Substantia nigra (tissue), 51 donors: ENCODE measurements at places on chromosomes 2 and 18.

GRCh38 chr2:30949435-30949834 lies 142.2 kb upstream of the CAPN13 start:
- DNase-seq = no peak

GRCh38 chr18:8654503-8655451 lies 45.5 kb downstream of the RAB12 start:
- DNase-seq = no peak

- DNase-seq = no peak
These were observed 443.0 kb upstream of the RGPD4 start for GRCh38 chr2:107383691-107384090.

GRCh38 chr18:26429535-26430226 lies 118.7 kb downstream of the KCTD1 start:
- DNase-seq = no peak

GRCh38 chr2:9238591-9239326 lies 32.1 kb downstream of the ASAP2 start:
- no peak for DNase-seq

DNA sequence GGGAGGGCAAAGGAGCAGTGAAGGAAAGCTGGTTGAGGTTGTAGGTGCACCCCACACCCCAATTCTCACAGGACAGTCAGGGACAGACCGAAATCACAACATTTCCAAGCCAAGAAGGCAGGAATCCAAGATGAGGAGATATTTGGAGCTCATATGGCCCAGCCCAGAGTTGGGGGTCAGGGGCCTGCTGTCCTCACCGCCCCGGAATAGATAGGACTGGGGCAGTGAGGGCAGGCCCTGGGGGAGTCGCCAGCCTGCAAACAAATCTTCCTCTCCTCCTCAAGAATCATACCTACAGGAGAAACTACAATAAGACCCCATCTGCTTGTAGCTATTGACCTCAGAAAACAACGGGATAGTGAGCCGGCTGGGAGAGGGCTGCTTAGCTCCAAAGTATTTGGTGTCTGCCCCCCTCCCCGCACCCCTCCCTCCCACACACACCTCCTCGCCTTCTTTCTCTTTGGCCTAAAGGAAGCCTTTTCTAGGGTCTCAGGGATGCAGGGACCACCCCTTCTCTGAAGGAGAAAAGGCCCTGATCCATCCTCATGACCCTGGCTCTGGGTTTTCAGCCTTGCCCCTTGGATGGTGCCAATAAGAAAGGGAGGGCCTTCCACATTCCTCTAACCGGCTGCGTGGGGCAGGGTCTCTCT lies 3.8 kb downstream of the EN1 start:
- no peak for DNase-seq

DNA sequence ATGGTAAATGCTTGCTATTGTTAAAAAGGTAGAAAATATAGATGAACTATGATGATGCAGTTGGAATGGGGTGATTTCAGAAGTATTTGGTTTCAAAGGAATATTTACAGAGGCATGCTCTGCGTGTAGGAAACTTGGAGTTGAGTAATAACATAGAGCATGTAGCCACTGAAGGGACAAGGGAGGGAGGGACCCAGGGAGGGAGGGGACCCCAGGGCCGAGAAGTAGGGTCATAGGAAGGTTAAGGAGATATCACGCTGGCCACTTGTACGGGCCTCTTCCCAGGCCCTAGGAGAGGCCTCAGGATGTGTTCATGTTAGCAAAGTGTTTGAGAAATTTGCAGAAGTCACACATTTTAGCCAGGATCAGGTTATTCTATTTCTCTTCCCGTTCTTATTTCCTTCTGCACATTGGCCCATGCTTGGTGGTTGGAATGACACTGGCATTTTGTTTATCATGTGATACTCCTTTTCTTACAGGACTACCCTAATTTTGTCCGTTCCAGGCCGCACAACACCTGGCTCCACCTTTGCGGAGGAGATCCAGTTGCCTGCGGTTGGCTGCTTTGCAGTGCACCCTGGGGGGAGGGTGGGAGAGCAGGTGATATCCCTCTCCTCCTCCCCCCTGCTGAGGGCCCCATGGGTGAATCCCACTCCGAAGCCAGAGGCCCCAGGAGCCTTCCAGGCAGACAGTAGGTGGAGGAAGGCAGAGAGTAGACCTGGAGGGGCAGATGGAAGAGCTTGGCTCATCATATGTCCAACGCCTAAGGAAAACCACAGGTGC lies 16.9 kb upstream of the ACKR3 start:
- DNase-seq = no peak

DNA sequence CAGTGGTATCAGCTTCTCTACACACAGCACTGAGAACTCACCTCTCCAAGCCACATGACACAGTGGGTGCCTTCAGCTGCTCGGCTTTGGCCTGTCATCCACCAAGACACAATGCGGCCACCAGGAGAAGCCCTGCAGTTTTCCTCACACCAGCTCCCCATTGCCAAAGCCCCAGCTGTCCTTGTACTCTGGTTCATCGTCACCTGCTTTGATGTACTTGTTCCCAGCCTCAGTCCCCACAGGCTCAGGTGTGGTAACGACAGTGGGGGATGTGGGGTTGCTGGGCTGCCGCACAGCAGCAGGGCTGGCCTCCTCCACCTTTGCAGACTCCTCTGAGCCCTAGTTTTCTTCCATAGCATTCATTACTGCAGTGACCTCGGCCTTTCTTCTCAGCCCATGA lies 387.3 kb downstream of the MEIS1 start:
- DNase-seq = no peak

- DNase-seq = no peak
These were observed 5.0 kb downstream of the HPCAL1 start for GRCh38 chr2:10307561-10308156.

- DNase-seq = no peak
These were observed 35.1 kb downstream of the SLC4A3 start for GRCh38 chr2:219662566-219662965.

DNA sequence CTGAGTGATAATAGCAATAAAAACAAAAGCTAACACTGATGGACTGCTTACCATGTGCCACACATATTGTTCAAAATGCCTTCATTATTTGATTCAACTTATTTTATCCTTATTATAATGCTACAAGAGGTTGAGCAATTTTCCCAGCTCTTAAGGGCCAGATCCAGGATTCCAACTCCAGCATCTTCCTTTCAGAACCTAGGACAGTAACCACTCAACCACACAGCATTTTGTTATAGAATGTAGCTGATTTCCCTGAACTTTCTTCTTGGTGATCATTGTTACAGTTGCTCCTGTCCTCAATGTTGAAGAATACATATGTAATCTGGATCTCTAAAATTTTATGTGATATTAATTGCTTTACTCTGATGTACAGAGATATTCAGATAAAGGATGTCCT lies 341.7 kb downstream of the PIK3C3 start:
- no peak for DNase-seq

- no peak for DNase-seq
These were observed 18.6 kb upstream of the VPS4B start for GRCh38 chr18:63440881-63441280.

GRCh38 chr2:16911746-16912145 lies 246.1 kb upstream of the CYRIA start:
- no peak for DNase-seq
